ENCODE measurements at places on chromosomes 6 and 20.

- DNase-seq: no peak
Measured at GRCh38 chr6:108476847-108477430, 83.8 kb upstream of the FOXO3 start.

GRCh38 chr6:69732640-69733039 lies 64.2 kb downstream of the LMBRD1 start:
- no peak for DNase-seq

GRCh38 chr6:136886091-136886490 lies 36.0 kb upstream of the SLC35D3 start:
- no peak for DNase-seq

DNA sequence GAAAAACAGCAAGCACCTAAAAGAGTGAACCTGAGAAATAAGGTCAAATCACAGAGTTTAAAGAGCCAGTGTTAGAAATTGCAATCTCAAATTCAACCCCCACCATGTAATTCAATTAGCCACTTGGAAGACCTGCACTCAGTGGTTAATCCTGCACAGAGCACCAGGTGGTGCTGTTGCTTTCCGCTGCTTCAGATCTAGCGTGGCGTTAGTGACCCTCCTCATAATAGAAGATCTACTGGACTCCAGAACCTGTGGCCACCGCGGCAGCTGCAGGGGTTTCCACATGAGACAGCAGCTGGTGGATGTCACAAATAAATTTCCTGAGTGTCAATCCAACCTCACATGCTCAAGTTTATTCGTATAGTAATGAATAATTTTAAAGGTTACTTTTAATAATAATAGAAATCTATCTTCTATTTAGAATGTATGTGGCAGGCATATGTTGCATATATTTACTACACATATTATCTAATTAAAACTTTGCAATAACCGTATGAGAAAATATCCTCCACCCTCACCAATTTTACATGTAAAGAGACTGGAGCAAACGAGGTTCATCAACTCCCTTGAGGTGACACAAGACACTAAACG lies 84.4 kb downstream of the SYNE1 start:
- peak; percentile 57 for DNase-seq

GRCh38 chr20:35767683-35768481 lies 3.9 kb upstream of the PHF20 start:
- DNase-seq: peak; percentile 72

DNA sequence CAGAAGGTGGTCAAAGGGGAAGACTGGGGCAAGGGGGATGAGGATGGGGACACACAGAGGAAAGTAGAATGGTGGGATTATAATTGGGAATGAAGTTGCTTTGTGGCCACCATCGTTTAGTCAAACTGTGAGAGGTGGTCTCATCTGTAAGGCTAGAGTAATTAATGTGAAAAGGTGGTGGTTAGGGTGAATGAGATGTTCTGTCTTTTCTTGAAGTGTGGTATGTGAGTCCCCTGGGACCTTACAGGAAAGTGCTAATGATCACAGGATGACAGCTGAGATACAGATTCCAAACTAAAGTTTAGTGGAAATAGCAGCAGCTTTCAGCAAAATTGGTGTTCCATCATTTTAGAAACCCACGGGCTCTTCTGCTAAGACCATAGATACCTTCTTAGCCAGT lies 10.7 kb downstream of the ZFAND3 start:
- DNase-seq: no peak
